ENCODE measurements at places on chromosomes 12 and 14.

DNA sequence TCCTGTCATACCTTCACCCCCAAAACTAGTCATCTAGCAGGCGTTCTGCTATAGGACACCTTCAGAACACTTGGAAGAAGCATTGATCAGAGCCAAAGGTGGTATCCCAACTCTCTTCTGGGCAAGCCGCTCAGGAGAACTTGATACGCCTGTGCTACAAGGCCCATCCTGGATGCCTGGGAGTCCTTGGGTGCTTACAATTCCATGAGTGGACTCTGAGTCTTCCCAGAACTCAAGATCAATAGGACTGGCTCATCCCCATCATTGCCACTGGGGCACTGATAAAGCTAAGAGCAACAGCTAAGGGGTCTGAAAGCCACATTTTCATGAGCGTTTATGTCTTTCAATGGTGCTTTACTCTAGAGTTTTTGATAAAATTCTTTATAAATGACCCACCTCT, 1.9 kb downstream of the SPTB start:
- DNase-seq, result no peak

DNA sequence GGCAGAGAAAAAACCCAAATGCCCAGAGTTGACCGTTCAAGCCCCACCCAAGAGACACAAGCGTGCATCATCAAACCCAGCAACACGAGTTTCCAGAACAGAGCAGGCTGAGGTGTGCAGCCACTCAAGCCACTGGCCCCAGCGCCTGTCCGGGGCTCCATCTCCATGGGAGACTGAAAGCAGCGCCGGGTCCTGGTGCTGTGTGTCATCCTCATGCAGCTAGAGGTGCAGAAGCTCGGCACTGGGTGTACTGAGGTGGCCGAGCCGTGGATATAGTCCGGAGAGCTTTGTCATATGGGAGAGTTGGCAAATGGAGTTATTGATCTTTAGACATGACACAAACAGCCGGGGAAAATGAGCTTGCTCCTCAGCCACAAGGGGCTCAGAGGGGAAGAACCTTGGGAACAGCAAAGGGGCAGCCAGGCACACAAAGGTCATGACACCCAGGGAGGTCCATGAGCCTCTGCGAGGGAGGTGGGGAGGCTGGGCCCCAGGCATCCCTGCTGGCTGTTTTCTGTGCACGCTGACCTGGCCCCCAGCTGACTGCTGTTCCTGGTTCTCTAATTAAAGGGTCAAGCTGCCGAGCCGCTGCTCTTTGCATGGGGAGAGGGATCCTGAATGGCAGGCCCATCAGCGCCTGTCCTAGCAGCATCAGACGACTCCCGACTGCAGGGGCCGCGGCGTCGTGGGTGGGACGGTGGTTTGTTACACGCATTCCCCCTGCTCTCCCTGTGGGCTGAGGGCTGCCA, 145.4 kb upstream of the SFSWAP start:
- DNase-seq, result no peak

DNA sequence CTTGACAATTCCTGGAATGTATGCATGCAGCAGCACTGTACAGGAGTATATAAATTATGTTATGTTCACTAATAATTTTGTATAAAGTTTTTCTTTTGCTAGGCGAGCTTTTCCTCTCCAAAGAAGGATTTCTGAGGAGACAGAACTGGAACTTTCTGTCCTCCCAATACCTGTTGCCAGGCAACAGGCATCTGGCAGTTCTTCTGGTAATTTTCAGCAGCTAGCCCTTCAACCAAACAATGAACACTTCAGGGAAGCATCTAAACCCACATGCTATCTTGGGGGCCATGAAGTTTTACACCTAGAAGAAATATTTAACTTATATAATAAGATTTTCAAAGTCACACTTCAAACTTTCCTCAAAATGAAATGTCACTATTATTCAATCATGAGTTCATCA, 162.9 kb upstream of the SYT10 start:
- no peak for DNase-seq

GRCh38 chr12:89709995-89710872, 1.6 kb upstream of the ATP2B1 start:
- peak; percentile 37 for DNase-seq

DNA sequence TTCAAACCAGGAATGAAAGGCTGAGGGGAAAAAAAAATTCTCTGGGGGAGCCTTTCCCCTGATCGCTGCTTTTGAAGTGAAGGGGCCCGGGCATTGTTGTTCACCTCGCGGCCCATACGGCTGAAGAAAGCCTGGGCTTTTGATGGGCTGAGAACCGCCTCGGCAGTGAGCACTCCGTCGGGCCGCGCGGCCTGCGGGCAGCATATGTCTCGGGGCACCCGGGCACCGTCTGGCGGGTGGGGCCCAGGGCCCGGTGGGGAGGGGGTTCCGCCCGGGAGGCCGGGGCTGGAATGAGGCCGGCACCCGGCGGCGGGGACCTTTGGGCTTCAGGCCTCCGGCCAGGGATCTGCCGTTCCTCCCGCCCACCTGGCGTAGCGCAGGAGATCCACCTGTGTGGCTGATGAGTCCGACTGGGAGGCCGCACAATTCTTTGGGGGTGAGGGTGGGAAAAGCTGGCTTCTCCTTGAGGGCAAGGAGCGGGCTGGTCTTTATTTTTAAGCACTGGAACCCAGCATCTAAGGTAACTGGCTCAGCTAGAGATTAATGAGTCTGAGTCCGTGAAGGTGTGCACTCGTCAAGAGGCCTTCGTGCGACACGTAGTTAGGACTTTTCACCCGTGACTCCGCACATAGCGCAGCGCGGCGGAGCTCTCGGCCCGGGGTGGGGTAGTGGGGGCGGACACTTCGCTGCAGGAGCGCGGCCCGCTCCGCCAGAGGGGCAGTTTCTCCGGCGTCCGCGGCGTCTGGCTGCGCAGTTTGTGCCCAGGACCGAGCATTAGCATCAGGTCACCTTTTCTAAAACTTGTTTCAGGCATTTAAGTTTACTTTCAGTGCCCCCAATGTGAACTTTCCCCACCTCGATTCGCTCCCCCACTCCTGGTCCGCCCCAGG, 10.6 kb downstream of the FOXA1 start:
- DNase-seq, result no peak

DNA sequence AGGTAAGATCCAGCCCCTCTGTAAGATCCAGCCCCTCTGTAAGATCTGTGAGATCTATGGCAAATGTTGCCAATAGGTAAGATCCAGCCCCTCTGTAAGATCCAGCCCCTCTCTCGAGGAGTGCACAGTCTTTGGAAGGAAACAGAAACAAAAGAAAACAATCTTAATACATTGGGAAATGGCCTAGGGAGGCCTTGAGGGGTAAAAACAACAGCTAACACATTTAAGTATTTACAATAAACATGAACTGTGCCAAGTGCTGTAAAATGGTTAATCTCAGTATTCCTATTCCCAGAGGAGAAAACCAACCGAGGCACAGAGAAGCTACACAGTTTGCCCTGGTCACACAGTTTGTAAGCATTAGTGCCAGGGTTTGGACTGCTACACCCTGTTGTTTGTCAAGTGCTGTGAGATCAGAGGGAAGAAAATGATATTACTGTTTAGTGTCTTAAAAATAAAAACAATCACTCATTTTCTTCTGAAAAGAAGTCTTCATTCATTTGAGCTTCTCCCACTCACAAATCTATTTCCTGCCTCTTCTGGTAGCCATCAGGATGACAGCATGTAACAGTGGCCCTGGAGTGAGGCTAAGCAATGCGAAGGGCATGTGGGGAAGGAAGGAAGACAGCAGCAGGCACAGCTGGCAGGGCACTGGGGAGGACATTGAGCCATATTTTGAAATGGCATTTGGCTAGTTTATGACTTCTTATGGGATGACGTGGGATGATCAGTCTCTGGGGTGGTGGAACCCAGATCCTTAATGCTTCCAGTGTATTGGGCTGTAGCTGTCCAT, 118.7 kb upstream of the PTPRQ start:
- DNase-seq, result no peak

DNA sequence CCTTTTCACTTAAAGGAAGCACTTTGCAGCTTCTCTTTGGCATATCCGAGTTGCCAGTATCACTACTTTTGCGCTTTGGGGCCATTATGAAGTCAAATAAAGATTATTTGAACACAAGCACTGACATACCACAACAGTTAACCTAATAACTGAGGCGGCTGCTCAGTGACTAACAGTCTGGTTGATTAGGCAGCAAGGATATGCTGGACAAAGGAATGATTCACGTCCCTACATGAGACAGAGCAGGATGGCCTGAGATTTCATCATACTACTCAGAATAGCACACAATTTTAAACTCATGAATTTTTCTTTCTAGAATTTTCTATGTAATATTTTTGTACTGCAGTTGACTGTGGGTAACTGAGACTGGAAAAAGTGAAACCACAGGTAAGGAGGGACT, 56.9 kb upstream of the E2F7 start:
- no peak for DNase-seq
